Stimulated activated CD4-positive, alpha-beta T cell treated with anti-CD3 and anti-CD28 coated beads, Interleukin-2, amount 100 ng/mL, for 24 hours (primary cell): ENCODE measurements at places on chromosomes 5 and 9.

DNA sequence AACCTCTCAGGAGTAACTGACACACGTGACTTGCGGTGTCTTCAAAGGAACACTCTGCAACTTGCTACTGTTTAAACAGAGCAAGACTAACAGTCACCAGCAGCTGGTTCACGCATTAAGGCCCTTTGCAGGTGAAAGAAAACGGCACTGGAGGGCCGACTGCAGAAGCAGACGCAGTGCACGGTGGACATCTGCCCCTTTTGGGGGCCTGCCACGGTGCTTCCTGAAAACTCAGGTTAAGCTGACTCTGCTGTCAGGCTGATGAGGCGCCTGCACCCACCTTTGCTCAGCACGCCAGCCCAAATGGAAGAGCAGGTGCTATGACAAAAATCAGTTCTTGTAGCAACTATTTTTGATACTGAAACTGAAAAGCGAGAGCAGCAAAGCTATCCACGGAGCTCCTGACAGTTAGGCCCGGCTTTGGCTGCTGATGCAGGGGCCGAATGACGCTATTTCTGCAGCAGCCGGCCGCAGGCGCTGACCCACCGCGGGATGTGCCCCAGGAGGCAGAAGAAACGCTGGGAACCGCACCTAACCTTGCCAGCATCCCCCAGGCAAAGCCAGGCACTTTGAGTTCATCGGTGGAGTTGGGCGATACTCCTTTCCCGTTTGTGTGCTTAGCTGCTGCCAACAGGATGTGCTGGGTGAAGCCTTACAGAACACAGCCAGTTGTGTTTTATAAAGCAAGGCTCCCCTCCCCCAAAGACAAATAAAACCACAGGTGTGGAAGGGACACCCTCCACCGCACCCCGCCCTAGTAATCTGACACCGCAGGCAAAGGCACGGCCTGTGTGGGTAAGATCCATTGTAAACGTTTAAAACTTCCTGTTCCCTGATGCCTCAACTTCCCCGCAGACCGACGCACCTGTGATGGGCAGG lies 21.1 kb upstream of the TERT start:
- peak; percentile 41 for DNase-seq

GRCh38 chr5:172064766-172065165 lies 58.3 kb upstream of the FBXW11 start:
- no peak for DNase-seq

DNA sequence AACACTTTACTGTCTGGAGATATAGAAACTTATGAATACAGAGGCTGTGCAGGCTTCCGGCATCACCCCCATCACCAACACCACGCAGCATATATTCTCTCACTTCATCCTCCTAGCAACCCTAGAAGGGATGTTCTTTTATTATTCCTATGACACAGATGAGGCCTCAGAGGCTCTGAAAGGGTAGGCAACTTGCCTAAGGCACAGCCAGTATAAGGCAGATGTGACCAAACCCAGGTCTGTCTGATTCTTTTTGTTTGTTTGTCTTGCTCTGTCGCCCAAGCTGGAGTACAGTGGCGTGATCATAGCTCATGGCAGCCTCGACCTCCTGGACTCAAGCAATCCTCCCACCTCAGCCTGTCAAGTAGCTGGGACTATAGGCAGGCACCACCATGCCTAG lies 22.8 kb upstream of the CORO2A start:
- no peak for DNase-seq

GRCh38 chr5:72363166-72363802 lies 43.1 kb downstream of the PTCD2 start:
- DNase-seq, result no peak

DNA sequence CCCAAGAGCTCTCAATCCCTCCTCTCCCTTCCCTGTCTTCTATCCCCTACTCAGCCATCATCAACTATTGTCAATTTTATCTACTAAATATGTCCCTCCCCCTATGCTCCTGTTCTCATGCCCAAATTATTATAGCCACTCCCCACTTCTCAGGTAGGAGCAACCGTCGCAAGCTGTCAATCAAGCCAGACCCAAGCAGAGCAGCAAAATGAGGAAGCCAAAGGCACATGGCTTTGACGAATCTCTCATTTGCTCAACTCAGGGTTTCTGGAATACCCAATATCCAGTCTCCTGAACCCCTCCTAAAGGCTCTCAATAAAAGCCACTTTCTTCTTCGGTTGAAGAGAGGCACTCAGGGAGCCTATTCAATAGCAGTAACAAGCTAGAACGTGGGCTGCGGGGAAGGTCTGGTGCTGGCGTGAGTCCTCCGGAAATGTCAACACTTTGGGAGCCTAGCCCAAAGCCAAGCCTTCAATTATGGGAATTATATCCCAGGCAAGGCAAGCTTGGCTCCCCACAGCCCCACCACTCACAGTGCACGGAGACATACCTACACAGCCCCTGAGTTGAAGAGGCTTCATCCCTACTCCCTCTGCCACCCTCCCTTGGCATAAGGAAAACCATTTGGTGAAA lies 47.7 kb downstream of the SIL1 start:
- DNase-seq, result no peak

DNA sequence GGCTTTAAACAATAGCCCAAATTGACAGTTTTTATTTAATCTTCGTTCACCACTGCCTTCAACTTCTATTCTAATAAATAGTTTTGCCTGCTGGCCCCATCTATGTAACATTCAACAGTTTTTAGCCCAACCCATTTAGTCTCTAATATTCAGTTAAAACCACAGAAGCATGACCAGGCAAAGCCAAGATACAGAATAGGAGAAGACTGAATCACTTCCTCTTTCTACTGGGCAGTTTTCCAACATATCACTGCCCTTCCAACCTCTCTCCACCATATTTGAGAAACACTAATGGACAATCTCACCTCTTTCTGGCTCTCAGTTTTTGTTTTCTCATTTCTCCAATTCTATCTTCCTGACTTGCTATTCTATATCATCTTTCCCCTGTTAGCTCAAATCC lies 352.9 kb downstream of the DNAH5 start:
- no peak for DNase-seq

DNA sequence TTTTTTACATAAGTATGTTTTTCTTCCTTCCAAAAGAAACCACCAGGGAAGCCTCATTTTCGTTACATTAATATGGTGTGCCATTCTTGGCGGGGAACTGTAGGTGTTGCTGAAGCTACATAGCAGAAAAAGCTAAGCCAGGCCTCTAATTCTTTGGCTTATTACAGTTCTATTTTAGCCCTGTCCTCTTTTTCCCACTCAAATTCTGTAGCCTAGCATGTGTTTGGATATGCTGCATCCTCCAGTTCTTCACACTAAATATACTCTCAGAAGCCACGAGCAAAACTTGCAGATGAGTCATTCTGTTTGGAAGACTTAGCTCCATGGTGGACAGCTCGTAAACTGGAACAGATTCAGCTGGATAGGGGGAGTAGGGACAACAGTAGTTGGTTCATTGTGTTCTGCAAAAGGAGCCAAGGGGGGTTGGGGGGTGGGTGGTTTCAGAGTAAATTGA lies 369.4 kb downstream of the TMEM161B start:
- no peak for DNase-seq

DNA sequence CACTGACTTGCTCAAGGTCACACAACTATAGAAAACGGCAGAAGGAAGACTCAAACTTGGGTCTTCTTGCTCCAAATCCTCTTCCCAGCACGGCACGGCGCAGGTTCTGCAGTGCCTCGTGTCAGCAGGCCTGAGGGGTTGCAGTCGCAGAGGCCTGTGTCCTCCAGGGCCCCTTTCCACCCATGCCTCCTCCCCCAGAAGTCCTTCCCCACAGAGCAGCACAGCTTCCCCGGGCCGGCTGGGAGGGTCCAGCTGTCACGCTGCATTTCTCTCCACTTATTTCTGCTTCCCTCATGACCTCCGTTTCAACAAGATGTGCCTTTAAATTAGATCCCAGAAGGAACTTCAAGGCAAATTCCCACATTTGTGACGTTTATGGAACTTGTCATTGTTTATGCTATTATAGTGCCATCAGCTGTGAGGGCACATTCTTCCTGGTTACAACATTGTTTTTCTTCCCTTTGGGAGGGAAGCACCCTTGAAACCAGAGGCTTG lies 148.4 kb downstream of the C5orf15 start:
- no peak for DNase-seq

DNA sequence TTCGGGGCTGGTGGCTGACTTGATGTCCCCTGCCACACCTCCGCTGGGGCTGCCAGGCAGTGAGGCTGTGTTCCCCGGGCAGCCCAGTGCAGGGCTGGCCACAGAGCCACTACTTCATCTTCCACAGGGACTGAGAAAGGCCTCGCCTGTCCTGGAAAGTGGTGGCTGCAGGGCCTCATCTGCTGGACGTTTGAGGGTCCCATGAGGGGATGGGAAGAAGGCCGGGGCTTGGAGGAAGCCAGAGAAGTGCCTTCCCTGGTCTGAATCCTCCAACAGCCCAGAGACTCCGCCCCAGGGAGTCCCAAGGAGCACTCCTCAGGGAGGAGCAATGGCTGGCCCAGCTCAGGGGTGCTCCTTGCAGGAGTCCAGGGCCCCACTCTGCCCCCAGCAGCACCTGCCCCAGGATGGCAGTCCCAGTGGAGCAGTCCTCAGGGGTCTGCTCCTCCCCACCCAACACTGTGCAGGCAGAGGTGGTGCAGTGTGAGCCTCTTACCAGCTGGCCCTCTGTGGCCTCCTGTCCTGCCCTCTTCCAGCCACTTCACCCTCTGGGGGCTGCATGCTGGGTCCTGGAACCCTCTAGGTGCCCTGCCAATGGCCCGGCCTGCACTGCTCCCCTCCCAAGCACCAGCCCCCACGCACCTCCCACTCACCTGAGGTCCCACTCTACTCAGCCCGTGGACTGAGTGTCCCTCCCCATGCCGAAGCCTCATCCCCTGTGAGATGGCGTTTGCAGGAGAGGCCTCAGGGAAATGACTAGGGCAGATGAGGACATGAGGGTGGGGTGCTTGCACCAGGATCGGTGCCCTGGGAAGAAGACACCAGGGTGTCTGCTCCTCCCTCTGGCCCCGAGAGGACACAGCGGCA lies 47.3 kb upstream of the COL5A1 start:
- DNase-seq, result no peak
